ENCODE measurements at places on chromosomes 16 and 17. TPM values are rescaled to one million over a fixed set of nuclear protein-coding genes. Genes with fewer than 3 reads are reported as not detected.

- no peak for DNase-seq
Measured at GRCh38 chr17:45338023-45338781, 21.4 kb upstream of the MAP3K14 start.

- peak; percentile 95 for DNase-seq
Measured at GRCh38 chr17:78356101-78356713, 3.7 kb downstream of the SOCS3 start.

GRCh38 chr16:2195322-2196161 is 863 bp downstream of the CASKIN1 start:
- DNase-seq = no peak

- DNase-seq = no peak
Measured at GRCh38 chr17:31314782-31315100, 887 bp upstream of the EVI2B start.

GDPD3 gene
- 13.2 TPM for total RNA-seq

MARF1 gene
- total RNA-seq = 79.9 TPM

CCDC154 gene
- total RNA-seq = 2.7 TPM

ALDOA gene
- 1,329 TPM for total RNA-seq
